Upper lobe of right lung (tissue), 1 donor: ENCODE measurements at places on chromosomes 11 and 22. TPM values are rescaled to one million over a fixed set of nuclear protein-coding genes. Genes with fewer than 3 reads are reported as not detected.

- no peak overlapping the region for H3K27ac ChIP-seq
- H3K4me1 ChIP-seq = no peaks in the 10 kb centered on the region
- H3K4me3 ChIP-seq = no peak overlapping the region
- no peak for DNase-seq
- H3K27me3 ChIP-seq = no peaks in the 10 kb centered on the region
- peaks cover 81% of the 10 kb centered on the region for H3K36me3 ChIP-seq
Measured at GRCh38 chr11:68934666-68935065, 31.0 kb downstream of the IGHMBP2 start.

DNA sequence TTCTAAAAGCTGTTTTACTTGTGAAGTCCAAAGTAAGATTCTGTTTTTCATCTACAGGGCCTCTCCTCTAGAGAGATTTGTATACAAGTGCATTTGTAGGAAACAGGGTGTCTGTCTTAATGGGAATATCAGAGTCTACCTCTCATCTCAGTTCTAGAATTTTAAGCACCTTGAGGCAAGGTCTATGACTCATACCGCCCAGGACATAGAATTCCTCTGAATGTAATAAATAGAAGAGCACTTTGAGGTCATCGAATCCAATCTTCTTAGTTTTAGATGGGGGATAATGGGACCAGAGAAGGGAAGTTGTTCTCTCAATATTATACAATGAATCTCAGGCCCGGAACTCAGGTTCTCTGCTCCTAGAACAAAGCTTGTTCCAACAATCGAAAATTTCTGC lies 101.8 kb upstream of the TIMP3 start:
- no peak overlapping the region for H3K27ac ChIP-seq
- no peak overlapping the region for H3K4me3 ChIP-seq
- no peaks in the 10 kb centered on the region for H3K27me3 ChIP-seq

GRCh38 chr11:82404981-82405380 lies 328.7 kb downstream of the FAM181B start:
- no peak overlapping the region for H3K4me3 ChIP-seq
- no peak for DNase-seq
- H3K36me3 ChIP-seq = no peaks in the 10 kb centered on the region
- no peaks in the 10 kb centered on the region for H3K27me3 ChIP-seq
- no peaks in the 10 kb centered on the region for H3K4me1 ChIP-seq

DNA sequence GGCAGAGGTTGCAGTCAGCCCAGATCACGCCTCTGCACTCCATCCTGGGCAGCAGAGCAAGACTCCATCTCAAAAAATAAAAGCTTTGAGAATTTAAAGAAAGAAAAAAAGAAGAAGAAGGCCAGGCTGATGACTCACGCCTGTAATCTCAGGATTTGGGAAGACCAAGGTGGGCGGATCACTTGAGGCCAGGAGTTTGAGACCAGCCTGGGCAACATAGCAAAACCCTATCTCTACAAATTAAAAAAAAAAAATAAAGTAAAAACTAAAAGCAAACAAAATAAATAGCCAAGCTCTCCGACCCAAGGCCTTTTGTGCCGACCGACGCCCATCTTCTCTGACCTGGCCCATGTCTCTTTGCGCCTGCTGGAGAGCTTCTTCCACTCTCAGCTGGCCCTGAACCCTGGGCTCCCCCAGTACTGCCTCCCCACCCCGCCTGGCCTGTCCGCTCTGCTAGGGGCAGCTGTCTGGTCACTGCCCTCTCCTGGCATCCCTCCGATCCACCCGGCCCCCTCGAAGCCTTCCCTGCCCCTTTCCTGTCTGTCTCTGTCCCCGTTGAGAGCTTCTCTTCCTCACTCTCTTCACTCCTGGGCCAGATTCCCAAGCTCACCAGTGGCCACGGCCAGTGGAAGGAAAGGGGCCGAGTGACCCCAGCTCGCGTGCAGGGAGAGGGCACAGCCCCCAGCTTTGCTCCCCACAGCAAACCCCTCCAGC lies 4.8 kb upstream of the LSP1 start:
- no peaks in the 10 kb centered on the region for H3K27me3 ChIP-seq
- peaks cover 36% of the 10 kb centered on the region for H3K4me1 ChIP-seq
- no peak for DNase-seq
- H3K27ac ChIP-seq = no peak overlapping the region
- no peaks in the 10 kb centered on the region for H3K36me3 ChIP-seq

GAB4 gene
- not detected for total RNA-seq

CNGA4 gene
- not detected for total RNA-seq

KRTAP5-8 gene
- not detected for total RNA-seq

MS4A1 gene
- total RNA-seq = 1.3 TPM

CECR2 gene
- 7.2 TPM for total RNA-seq

CLMP gene
- total RNA-seq = 17.6 TPM
